ENCODE measurements at places on chromosomes 2 and 18. TPM values are rescaled to one million over a fixed set of nuclear protein-coding genes. Genes with fewer than 3 reads are reported as not detected.

Gene TRMT61B
- total RNA-seq = 8.6 TPM

DNA sequence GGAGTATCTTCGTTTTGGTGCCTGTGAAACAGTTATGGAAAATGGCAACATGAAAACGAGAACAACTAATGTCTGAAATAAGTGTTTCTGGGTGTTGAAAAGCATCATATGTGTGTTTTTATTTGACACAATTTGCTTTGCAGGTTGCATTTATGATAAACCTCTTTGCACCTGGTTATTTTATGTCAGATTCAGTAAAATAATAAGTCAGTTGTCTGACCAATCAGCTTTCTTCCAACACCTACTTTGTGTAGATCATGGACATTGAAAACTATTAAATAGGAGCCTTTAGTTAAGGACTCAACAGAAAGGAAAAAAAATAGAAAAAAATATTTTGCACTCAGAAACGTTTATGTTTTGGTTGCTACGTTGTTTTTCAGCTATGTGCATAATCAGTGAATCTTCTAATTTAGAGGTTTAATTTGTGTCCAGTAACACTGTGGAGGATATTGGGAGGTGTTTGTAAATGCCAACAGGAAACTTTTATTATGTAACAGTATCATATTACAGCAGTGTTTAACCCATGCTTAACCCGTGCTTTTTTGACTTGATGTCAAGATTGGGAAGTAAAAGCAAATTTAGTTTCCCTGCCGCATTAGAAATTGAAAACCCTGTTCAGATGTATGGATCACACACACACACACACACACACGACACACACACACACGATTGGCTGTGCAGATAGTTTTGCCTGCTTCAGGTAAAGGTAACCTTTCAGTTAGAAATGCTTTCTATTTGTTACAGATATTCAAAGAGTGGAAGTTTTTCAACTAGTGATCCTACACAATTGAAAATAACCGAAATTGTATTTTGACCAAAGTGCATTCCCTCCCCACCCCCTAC, 2.6 kb downstream of the PKP4 start:
- peaks cover 69% of the 10 kb centered on the region for H3K4me1 ChIP-seq
- peak overlapping the region; percentile 97 for H3K27ac ChIP-seq
- no peak for ATAC-seq
- peak overlapping the region; percentile 90 for H3K4me3 ChIP-seq

DNA sequence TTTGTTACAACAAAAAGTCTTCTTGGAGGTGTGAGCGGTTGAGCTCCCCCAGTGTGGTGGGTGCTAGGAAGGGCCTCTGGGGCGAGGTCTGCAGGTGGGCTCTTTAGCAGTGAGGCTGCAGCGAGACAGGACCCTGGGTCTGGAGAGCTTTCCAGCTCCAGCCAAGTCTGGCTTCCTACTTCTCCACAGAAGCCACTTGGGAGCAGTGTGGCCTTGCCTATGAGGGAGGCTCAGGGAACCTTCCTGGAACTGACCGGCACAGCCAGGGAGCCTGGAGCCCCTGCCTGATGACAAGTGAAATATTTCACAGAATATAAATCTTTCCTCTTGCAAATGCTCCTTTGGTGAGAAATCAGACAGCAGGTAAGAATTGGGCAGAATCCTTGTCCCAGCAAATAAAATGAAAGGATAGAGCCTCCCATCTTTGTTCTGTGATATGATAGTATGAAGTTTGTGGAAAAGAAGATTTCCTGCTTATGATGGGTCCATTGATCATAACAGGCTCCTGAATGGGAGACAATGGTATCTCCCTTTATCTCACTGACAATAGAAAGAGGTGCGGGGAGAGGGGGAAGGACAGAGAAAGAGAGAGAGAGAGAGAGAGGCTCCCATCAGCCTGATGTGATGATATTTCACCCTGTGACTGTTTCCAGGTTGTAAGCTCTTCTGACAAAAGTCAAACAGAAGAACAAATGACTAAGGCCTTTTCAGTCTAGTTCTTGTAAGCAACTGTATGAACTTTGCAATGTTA, 289.8 kb upstream of the SPRED2 start:
- peak; percentile 63 for ATAC-seq
- H3K4me1 ChIP-seq = no peaks in the 10 kb centered on the region
- no peaks in the 10 kb centered on the region for H3K36me3 ChIP-seq

DNA sequence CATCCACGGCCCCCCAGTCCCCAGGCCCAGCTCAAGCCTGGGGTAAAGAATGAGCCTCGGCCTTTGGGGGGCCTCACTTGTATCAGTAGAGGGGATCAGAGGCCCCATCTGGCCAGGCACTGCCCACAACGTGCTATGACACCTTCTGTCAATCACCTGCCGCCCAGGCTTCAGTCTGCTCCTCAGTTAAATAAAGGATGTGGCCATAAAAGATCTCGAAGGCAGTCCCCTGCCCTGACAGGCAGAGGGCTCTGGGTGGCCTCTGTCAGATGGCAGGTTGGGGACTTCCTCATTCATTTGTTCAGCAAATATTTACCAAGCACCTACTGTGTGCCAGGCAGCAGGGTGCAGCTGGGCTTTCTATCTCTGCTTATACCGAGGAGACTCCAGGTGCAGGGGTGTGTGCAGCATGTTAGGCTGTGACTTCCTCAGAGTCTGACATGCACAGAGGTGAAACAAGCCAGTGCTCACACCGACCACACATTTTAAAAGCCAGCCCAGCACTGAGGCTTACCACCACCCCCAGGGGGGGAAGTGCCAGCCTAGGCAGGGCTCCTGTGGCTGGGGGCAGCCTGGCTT, 166.4 kb downstream of the GALNT1 start:
- no peaks in the 10 kb centered on the region for H3K4me1 ChIP-seq
- ATAC-seq = no peak
- no peaks in the 10 kb centered on the region for H3K36me3 ChIP-seq

DNA sequence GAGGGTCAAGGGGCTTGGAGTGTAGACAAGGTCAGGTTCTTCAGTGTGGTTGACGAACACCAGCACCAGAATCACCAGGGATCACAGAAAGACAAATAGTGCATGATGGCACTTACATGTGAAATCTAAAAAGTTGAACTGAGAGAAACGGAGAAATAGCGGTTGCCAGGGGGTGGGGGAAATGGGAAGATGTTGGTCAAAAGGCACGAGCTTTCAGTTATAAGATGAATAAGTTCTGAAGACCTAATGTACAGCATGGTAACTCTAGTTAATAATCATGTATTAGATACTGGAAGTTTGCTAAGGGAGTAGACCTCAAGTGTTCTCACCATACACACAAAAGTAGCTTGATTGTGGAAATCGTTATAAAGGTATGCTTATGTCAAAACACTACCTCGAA, 43.7 kb upstream of the DARS1 start:
- no peaks in the 10 kb centered on the region for H3K4me1 ChIP-seq
- H3K4me3 ChIP-seq = no peak overlapping the region
- H3K27me3 ChIP-seq = no peaks in the 10 kb centered on the region
- no peak overlapping the region for H3K27ac ChIP-seq
- no peaks in the 10 kb centered on the region for H3K36me3 ChIP-seq

Measured in gastroesophageal sphincter (tissue), 4 donors.